ENCODE measurements at places on chromosomes 12 and 14. TPM values are rescaled to one million over a fixed set of nuclear protein-coding genes. Genes with fewer than 3 reads are reported as not detected.

RD3L gene
- not detected for total RNA-seq

PTCSC3 gene
- not detected for total RNA-seq

TAS2R42 gene
- not detected for total RNA-seq

SLC8A3 gene
- not detected for total RNA-seq

AHNAK2 gene
- 72.8 TPM for total RNA-seq

SLC38A1 gene
- total RNA-seq = 79.9 TPM

ASPG gene
- total RNA-seq = not detected

ASB2 gene
- total RNA-seq = not detected

CCDC177 gene
- not detected for total RNA-seq

FIGNL2 gene
- not detected for total RNA-seq

SDR9C7 gene
- not detected for total RNA-seq

All from HFFc6 (cell line).